LoVo (cell line): ENCODE measurements at places on chromosomes 12 and 14.

DNA sequence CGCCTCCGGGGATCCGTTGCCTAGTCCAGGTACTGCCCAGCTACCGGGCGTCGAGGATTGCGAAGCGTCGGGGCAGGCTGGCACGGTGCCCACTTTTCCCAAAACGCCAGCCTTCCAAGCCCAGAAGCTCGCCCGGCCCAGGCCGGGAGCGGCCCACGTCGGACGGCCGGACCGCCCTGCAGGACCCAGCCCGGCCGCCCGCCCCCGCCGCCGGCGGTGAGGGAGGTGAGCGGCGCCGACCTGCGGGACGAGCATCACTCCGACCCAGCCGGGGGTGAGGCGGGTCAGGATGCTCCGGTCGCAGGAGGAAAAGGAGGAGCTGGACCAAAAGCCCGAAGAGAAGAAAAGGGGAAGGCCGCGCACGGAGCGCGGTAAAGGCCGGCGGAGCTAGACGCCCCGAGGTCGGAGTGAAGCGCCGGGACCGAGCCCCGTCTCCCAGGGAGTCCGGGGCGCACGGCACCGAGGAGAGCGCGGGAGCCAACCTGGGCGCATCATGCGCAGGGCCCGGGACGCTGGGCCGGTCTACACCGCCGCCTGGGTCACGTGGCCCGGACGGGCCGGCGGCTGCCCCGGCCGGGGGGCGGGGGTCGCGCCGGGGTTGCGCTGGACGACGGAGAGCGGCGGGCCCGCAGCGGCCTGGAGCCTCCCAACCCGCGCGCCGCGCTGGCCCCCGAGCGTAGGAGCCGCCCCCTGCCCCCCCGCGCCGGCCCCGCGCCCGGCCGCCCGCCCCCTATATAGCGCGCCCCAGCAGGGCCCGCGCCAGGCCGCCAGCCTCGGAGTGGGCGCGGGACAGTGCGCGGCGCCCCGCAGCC is at the start of gene AQP5:
AQP5 (plus strand) TSS at position 762 of the 812 bp plus-strand sequence. CDS start 146 bp downstream, outside the sequence.
- no peak for DNase-seq

DNA sequence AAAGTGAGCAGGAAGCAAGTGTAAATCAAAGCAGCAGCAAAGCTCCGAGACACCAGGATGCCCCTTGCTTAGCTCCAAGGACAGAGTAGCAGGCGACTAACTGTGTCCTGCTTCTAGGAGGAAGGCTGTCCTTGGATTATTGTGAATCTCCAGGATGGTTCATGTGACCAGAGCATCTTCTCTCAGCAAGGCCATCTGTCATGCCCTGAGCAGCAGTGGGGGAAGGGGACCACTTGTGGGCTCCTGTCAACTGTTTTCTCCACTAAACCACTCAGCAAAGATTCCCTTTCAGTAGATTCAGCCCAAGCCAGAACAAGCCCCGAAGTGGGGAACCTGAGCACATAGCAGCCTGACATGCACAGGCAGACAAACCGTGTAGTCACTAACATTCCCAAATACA is 19.4 kb downstream of the MAP3K9 start:
- DNase-seq, result no peak

DNA sequence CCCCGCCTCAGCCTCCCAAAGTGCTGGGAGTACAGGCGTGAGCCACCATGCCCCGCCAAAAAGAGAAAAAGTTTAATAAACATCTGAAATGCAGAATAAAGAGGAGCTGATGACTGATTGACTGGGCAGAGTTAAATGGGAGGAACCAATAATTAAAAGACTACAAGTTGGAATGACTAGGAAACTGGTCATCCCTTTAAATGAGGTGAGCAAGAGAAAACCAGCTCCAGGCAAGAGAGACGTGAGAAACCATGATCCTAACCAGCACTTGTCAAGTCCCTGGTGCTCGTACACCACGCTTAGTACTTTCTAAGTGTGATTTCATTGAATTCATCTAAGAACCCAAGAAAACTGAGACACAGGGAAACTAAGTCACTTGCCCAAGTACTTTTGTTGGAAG is 47.9 kb downstream of the MAP1LC3B2 start:
- no peak for DNase-seq

GRCh38 chr14:101934601-101935150 is 29.7 kb upstream of the DYNC1H1 start:
- DNase-seq, result no peak

GRCh38 chr12:63968673-63969072 is 124.2 kb downstream of the SRGAP1 start:
- DNase-seq, result no peak

DNA sequence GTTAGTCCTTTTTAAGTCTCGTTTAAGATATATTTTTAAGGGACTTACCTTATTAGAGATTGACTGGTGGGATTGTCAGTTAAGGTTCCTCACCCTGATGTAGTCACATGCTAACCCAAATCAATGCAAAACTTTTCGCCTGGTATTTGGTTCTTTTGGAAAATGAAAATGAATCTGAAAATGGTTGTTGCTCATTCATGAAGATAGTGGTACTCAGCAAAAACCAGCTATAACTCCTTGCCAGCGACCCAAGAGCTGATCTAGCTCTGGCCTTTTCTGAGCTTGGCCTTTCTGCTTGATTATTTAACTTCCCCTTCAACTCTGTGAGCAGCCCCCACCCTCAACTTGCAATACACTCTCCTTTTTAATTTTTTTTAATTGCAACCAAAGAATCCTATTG is 85.0 kb upstream of the GTF2A1 start:
- DNase-seq, result no peak

GRCh38 chr14:63737582-63738006 is 9.7 kb upstream of the SGPP1 start:
- DNase-seq, result no peak

DNA sequence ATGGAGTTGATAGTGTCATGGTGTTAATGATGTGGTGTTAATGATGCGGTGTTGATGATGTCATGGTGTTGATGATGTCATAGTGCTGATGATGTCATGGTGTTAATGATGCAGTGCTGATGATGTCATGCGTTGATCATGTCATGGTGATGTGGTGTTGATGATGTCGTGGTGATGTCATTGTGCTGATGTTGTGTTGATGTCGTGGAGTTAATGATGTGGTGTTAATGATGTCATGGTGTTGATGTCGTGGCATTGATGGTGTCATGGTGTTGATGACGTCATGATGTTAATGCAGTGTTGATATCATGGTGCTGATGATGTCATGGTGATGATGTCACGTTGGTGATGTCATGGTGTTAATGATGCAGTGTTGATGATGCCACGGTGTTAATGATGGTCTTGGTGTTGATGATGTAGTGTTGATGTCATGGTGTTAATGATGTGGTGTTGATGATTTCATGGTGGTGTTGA is 49.1 kb upstream of the RIMBP2 start:
- DNase-seq, result peak; percentile 16

DNA sequence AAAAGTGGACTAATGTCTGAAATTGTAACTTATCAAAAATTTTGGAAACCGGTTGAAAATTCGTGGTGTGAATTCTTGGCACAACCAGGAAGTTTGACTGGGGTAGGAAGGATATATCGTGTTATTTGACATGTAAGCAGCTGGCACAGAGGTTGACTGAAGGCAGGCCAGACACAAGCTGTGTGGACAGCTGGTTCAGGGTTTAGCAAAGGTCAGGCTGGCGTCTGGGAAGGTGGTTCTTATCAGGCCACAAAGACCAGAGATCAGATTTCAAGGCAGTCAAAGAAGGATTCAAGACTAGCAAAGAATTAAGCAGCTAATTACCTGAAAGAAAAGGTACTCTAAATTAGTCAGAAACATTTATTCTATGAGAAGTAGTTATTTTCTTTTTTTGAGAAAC is 450.2 kb upstream of the MDGA2 start:
- DNase-seq, result no peak
